ENCODE measurements at places on chromosomes 12 and 14.

DNA sequence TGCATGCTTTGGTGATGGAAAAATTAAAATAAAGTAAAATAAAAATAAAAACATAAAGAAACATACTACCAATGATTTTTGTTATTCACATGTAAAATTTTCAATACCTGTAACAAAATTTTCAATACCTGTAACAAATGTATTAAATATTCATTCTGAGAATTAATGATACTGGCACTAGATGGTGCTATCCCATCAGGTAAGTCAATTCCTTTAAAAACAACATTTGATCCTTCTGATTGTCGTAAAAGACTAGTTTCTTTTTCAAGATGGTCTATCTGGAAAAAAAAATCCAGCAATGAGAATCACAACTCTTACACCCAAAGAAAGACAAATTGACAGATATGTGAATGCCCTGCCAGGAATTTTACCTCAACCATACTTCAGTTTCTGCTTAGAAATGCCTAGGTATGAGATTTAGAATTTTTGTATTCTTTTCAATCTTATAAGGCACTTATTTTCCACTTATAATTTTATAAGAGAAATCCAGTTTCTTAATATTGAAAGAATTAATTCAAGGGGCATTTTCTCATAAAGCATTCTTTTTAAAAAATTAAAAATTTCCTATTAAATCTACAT, 30.7 kb downstream of the CEP290 start:
- peak; percentile 2 for DNase-seq

DNA sequence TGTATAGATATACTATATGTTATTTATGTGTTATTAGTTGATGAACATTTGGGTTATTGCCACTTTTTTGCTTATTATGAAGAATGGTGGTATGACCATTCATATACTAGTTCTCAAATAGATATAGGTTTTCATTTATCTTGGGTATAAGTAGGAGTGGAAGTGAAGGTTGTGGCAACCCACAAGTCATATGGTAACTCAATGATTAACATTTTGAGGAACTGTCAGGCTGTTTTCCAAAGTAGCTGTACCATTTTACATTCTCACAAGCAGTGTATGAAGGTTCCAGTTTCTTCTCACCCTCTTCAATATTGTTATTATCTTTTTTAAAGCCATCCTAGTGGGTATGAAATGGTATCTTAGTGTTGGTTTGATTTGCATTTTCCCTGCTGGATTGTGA, 19.0 kb upstream of the MSRB3 start:
- no peak for DNase-seq

- no peak for DNase-seq
These were observed 141.9 kb downstream of the KIF26A start for GRCh38 chr14:104280085-104280901.

DNA sequence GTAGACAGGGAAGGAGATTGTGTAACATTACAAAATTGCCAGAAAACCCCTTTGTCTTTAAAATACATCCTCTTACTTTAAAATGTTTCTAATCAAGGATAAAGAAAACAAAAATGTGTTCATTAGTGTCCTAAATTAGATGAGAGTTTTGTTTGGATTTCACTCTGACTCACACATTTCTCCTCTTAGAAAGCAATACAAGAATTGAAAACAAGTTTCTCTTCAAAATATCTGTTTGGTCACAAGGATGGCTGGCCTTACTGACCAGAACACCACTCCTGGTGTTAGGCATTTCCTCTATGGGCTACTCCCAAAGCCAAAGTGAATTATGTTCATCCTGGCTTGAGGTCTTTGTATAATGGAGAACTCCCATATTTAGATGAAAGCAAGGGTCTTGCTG, 6.4 kb downstream of the GUCY2C start:
- no peak for DNase-seq

DNA sequence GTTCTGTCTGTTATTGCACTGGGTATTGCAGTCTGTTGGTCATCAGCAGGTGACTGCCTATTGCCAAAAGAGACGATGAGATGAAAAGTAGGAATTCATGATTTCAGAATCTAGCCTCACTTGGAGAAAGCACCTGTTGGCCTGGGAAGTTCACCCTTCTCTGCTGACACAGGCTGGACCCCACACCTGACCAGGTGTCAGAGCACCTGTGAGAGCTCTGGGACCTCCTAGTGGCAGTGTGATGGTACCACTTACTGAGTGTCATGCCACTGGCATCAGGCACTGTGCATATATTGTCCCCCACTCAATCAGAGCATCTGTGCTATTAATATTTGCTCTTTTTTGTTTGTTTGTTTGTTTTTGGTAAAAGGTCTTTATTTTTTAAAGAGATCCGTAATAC, 68.0 kb downstream of the RASSF3 start:
- DNase-seq, result no peak

DNA sequence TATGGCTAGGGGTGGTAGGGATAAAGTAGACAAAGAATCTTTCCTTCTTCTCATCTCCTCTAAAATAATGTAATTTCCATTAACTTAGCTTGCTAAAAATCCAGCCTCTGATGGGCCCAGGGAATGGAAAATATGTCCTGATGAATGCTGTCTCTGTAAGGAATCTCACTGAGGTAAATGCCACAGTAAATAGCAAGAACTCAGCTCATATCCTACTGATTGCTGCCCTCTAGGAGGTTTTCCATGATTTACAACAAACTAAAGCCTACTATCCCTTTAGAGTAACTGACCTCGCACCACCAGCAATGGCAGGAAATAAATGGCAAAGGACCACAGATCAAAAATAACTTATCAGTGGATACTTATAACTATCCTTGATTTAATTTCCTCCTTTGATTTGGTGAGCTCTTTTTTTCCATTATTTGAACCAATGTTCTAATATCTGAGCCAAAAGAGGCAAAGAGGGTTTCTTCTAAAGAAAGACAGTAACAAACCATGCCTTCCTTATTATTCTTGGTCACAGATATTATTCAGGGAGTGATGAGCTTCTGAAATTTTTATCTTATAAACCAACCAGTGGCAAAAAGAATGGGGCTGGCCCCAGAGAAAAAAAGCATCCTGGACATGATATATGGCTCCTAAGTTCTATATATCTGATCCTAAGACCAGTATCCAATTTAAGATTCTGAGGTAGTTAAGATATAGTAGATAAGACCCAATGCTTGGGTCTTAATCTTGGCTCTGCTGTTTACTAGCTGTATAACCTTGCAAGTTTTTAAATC, 43.8 kb downstream of the SENP1 start:
- DNase-seq, result no peak

GRCh38 chr12:68163560-68164081, 4.1 kb upstream of the IFNG start:
- no peak for DNase-seq
